NCI-H1092 (cell line): ENCODE measurements at places on chromosomes 1 and 21.

GRCh38 chr1:66770240-66770639 lies 18.0 kb downstream of the DYNLT5 start:
- DNase-seq = no peak

DNA sequence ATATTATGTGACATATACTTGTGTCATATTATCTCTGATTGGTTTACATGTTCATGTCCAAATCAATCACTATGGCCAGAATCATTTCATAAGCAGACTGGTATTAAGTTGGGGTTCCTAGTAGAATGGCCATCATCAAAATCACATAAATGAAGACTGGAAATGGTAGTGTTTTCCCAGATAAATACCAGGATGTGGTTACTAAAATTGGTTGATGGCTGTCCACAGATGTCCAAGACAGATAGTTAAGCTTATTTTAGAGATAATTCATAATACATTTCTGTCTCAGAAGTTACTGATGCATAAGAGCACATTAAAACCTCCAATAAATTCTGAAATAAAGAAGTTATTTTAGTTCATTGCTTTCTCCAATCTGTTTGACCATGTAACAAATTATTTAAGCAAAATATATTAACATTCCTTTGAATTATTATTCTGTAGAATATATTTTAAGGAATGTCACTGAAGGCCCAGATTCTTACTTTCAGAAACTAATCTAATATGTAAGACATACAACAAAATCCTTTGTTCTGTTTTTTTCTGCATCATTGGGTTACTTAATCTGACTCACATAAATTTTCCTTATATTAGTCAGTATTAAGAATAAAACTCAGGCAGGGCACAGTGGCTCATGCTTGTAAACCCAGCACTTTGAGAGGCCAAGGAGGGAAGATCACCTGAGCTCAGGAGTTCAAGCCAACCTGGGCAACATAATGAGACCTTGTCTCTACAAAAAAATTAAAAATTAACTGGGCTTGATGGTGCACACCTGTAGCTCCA lies 483.9 kb downstream of the PTPRC start:
- DNase-seq = no peak

- DNase-seq = no peak
These were observed 10.8 kb upstream of the PPIE start for GRCh38 chr1:39727932-39728317.

- DNase-seq = no peak
These were observed 153.9 kb upstream of the DSCAM start for GRCh38 chr21:41000838-41001237.

DNA sequence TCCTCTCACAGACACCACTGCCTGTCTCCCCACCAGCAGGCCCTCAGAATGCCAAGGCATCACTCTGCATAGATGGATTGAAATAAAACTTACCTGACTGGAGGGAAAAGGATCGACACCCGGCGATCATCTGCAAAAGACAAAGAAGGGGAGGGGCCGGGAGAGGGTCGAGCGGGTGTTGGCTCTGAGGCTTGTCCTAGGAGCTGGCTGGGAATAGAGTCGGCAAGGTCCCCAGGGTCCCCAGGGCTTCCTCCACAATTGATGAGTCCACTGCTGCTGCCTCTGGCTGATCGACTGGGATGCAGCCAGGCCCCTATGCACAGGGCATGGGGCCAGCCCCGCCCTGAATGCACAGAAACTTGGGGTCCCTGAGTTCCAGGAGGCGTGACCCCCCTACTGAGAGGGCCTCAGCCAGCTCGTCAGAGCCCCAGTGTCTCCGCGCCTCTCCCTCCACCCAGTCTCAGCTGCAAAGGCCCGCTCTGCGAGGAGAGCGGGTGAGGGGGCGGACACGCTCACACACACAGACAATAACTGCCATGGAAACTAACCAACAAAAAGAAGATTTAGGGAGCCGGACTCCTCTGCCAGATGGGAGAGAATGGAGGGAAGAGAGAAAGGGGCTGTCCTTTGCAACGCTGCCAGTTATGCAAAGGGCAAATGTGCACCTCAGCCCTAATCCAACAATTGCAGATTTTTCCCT lies at the start of gene KLHDC8A:
TSS of gene KLHDC8A (minus strand) at position 483 of the 700 bp plus-strand sequence. CDS start 13,318 bp downstream, outside the sequence.
- DNase-seq = peak; percentile 76

DNA sequence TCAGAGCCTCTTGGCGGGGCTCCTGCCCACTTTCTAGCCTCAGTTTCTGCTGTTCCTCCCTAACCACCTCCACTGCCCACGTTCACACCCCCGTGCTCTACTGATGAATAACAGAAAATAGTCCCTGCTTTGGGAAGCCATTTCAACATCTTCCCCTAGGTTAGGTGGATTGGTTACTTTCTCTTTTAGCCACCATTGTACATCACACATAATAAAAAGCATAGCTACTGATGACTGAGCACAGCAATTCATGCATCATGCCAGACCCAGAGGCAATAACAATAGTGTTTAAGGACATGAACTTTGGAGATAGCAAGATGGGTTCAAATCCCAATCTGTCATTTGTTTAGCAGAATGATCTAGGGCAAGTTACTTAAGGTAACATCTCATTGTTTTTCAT lies 74.6 kb downstream of the COLGALT2 start:
- no peak for DNase-seq

DNA sequence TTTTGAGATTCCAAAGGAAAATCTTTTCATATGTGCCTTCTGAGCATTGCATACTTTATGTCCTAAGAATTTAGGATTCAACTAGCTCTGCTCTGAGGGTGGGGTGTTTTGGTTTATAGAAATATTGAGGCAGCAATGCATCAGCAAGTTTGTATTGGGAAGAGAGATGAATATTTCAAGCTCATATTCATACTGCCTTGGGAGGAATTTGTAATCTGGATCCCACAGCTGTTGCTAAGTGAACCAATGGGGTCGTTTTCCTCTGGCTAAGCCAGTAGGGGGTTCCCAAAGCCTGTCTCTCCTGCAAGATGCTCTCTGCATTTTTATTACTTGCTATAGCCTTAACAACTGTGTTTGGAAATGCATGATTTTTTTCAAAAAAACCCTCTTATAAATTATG lies 130.6 kb downstream of the SNX7 start:
- DNase-seq = no peak

DNA sequence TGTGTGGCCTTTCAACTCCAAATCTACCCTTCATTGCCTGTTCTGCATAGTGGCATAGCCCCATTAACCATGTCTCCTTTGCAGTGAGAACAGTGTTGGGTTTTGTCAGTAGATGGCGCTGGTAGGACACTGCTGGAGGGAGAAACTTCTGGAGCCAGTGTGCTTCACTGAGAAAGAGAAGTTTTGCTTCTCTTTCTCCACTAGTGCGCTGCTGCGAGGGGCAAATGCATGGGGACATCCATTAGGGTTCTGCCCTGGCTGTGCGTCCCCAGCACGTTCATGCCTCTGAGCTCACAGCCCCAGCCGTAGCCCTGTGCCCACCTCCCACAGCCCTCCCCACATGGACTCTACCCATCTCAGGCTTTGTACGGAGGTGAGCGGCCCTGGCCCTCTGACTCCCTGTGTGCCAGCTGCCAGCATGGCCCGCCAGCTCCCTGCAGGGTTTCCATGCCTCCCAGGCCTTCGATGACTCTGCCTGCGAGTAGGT lies 53.1 kb downstream of the RIMS3 start:
- peak; percentile 73 for DNase-seq

- DNase-seq = no peak
These were observed 147.8 kb upstream of the MAP1LC3C start for GRCh38 chr1:242146652-242147051.

GRCh38 chr1:81408419-81408818 lies 392.3 kb upstream of the ADGRL2 start:
- no peak for DNase-seq

GRCh38 chr1:2271211-2271721 lies 43.1 kb downstream of the SKI start:
- DNase-seq = no peak

DNA sequence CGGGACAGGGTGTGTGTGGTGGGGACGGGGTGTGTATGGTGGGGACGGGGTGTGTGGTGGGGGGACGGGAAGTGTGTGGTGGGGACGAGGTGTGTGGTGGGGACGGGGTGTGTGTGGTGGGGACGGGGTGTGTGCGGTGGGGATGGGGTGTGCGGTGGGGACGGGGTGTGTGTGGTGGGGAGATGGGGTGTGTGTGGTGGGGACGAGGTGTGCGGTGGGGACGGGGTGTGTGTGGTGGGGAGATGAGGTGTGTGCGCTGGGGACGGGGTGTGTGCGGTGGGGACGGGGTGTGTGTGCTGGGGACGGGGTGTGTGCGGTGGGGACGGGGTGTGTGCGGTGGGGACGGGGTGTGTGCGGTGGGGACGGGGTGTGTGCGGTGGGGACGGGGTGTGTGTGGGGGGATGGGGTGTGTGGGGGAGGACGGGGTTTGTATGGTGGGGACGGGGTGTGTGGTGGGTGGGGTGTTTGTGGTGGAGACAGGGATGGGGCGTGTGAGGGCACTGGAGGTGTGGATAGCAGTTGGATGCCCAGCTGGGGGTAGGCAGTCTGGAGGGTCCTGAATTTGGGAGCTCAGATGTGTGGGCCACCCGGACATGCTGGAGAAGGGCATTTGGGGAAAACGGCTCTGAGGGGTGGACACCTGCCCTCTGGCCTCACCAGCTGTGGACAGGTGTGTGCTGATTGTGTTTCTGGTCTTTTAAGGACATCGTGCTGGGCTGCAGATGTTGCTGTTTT lies 16.9 kb downstream of the IBA57 start:
- no peak for DNase-seq

GRCh38 chr1:11761988-11762406 lies at the start of gene C1orf167:
Gene C1orf167 (plus strand): TSS chr1:11762193. CDS start chr1:11764401, 2,208 bp downstream.
- DNase-seq = no peak

DNA sequence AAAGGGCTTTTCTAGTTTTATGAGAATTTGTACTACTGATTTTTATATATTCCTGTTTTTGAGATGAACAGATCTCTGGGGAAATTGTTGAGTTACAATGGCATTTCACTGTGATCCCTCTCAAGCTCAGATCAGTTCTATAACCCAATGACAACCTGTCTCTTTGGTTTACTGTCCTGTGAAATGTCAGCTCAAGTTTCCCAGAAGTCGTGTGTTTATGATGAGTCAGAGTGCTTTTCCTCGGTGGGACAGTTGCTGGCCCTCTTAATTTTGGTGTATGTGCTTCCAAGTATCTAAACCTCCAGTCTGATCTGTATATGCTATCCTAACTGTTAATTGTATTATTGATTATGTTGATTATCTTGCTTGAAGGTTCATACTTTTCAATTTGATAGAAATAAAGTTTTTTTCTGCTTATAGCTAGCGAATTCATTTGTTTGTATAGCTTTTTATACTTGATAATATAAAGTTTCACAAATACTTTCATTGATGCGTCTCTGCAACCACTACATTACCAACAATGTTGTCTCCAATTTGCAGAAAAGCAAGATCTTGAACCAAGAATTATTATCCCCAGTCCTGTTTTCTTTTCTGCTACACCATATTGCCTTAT lies 77.5 kb upstream of the DNAJC6 start:
- DNase-seq = no peak

DNA sequence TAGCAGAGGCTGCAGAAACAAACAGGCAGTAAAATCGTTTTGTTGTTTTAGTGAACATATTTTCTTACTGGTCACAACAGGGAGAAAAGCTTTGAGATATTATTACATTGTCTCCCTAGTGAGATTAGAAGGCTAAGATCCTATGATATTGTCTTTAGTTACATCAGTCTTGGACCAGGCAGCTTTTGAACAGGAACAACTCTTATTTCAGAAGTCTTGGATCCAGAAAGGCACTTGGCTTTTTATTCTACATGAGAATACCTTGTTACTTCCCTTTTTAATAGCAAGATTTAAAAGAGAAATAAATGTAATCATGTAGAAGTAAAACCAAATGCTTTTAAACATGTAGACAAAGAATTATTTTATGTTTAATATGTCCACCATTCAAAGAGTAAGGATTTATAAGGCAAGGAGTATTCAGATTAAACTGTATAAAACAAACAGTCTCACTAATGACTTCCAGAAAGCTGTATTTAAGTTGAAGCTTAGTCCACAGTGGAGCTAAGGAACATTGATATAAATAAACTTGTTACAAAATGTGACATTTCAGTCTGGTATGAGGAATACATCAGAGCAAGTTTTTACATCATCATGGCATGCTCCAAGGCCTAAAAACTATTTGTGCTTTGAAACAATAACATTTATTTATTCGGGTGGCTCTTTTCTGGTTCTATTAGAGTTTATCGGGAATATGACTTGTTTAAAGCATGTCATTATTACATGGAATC lies 72.2 kb downstream of the PHTF1 start:
- DNase-seq = no peak

DNA sequence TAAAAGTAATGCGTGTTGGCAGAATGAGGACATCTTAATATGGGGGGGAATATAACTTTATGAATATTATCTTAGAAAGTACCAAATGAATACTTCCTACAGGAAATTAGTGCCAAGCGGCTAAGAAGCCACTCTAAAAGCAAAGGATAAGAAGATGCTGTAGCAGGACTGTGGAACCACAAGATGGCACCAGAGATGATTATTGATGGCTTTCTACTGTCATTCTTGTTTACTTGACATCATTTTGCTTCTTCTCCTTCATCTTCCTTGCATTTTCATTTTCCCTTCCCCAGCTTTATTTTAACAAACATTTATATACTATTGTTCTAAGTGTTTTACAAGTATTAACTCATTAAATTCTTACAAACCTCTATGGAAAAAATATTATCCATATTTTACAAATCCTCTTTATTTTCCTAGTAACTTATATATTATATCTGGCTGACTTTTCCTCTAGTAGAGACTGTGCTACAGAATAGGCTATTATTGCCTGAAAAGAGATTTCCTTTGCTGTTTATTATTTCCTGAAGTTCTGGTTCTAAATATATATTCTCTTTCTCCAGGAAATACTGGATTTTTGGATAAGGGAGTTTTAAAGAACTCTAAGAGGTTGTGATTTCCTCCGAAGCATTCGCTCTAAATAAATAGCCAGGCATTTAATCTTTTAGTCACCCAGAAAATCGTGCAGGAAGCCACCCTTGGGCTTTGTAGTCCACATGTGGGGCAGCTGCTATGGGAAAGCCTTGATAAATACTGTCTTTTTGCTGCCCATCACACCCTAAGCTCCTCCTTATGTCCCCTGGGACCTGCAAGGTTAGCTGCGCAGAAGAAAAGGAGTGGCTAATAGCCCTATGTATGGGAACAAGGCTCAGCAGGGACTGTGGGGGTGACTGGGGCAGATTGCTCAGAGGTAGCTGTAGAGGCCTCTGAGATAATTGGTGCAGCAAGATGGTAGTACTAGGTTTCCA lies 69.8 kb downstream of the TPR start:
- no peak for DNase-seq

GRCh38 chr1:226574044-226574443 lies 25.5 kb downstream of the STUM start:
- no peak for DNase-seq

GRCh38 chr1:187715483-187715882 lies 886.7 kb downstream of the PLA2G4A start:
- no peak for DNase-seq

- peak; percentile 49 for DNase-seq
These were observed 73.3 kb downstream of the MRPL37 start for GRCh38 chr1:54273092-54273794.

- no peak for DNase-seq
These were observed 40.2 kb downstream of the PIK3CD start for GRCh38 chr1:9691691-9692090.

- DNase-seq = no peak
These were observed 53.4 kb downstream of the GADD45A start for GRCh38 chr1:67738401-67738800.

- DNase-seq = no peak
These were observed 254.5 kb downstream of the RRAGC start for GRCh38 chr1:38605063-38605462.

- peak; percentile 1 for DNase-seq
These were observed 1037.4 kb upstream of the TMPRSS15 start for GRCh38 chr21:19440792-19441655.
